ENCODE measurements at places on chromosomes 2 and 18. TPM values are rescaled to one million over a fixed set of nuclear protein-coding genes. Genes with fewer than 3 reads are reported as not detected.
A peak's percentile ranks its signal among the peaks of the same experiment; 100 is the strongest.

The SLC19A3 gene
- not detected for total RNA-seq

DNA sequence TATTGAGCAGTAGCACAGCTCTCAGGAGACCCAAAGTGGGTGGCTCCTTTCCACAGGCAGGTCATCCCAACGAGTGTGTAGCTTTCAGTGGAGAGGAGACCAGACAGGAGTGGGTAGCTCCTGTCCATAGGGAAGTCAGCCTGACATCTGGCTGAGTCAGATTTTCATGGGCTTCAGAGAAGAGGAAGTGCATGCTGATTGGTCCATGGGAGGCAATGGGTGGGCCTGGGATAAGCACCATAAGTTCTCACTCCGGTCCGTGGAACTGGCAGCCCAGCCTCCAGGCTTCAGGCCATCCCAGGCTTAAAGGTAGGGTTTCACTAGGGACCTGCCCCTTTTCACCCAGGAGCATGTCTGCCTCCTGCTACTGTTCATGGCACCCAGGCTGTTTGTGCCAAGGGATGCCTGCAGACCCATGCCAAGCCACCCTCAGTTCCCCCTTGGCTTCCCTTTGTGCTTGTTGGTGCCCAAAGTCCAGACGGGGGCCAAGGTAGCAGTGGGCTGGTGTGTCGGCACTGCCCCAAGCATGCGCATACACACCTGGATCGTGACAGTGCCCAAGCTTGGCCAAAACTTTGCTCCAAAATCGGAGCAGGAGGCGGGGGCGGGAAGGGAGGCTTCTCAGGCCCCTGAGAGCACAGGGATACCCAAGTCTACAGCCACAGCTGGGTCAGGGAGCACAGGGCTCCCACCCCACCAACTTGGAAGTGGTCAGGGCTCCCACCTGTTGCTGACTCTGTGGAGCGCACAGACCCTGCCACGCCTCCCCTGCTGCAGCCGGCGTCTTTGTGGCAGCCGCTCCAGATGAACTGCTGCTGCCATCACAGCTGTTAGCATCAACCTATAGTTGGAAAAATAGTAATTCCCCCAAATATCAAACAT lies 26.4 kb downstream of the MARCHF7 start:
- 0 out of 2 replicates have a peak, but pooled peaks cover 2% of the 10 kb centered on the region for H3K4me1 ChIP-seq
- no peak overlapping the region for H3K4me3 ChIP-seq
- H3K27ac ChIP-seq = no peak overlapping the region
- DNase-seq = peak; percentile 32

GRCh38 chr2:237896956-237897355 lies 37.5 kb downstream of the RAMP1 start:
- DNase-seq = no peak
- H3K27me3 ChIP-seq = peaks cover 14% of the 10 kb centered on the region
- no peaks in the 10 kb centered on the region for H3K36me3 ChIP-seq
- peaks cover 19% of the 10 kb centered on the region for H3K4me1 ChIP-seq

The WNT10A gene
- total RNA-seq = 0.28 TPM

DNA sequence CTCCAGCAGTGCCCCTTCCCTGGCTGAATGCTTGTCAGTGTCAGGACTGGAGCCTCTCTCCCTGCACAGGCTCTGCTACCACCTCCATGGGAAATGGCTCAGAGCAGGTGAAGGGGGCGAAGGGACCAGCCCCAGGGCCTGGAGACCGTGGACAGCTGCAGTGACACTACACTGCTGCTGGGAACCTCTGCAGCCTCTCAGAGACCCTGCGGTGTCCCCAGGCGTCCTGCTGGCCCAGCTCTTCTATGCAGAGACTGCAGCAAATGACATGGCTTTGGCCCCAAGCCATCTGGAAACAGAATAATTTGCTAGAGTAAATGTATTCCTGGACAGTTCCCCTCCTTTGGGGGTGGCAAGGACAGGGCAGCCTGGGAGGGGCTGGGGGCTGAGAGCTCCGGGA lies 53.2 kb downstream of the CIB4 start:
- no peak overlapping the region for H3K4me3 ChIP-seq
- peaks cover 52% of the 10 kb centered on the region for H3K27me3 ChIP-seq
- H3K27ac ChIP-seq = no peak overlapping the region

GRCh38 chr2:223797037-223797436 lies 40.3 kb downstream of the AP1S3 start:
- no peaks in the 10 kb centered on the region for H3K36me3 ChIP-seq
- DNase-seq = no peak
- 0 out of 2 replicates have a peak, but pooled peaks cover 2% of the 10 kb centered on the region for H3K4me1 ChIP-seq
- no peaks in the 10 kb centered on the region for H3K27me3 ChIP-seq

DNA sequence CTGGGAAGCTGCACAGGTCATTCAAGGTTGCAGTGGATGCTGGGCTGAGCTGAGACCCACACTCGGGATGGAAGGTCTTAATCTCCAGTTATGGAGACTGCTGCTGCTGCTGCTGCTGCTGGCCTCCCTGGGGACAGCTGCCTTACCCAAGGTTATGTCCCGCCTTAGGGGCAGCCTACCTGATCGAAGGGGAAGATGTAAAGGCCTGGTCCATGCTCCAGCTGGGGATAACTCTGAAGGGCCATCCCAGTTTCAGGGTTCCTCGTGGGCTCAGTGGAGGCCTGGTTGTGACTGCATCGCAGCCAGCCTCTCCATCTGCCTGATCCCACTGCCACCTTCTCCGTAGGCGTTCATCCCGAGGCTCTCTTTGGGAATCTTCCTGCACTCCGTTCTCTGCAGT lies 33.0 kb downstream of the RHOB start:
- no peaks in the 10 kb centered on the region for H3K36me3 ChIP-seq
- no peak overlapping the region for H3K27ac ChIP-seq

GRCh38 chr2:6908291-6908690 lies 8.9 kb upstream of the RNF144A start:
- no peaks in the 10 kb centered on the region for H3K4me1 ChIP-seq
- peaks cover 19% of the 10 kb centered on the region for H3K27me3 ChIP-seq
- no peak overlapping the region for H3K4me3 ChIP-seq
- H3K27ac ChIP-seq = no peak overlapping the region
- no peaks in the 10 kb centered on the region for H3K36me3 ChIP-seq
